ENCODE measurements at places on chromosomes 16 and 17.
A peak's percentile ranks its signal among the peaks of the same experiment; 100 is the strongest.

DNA sequence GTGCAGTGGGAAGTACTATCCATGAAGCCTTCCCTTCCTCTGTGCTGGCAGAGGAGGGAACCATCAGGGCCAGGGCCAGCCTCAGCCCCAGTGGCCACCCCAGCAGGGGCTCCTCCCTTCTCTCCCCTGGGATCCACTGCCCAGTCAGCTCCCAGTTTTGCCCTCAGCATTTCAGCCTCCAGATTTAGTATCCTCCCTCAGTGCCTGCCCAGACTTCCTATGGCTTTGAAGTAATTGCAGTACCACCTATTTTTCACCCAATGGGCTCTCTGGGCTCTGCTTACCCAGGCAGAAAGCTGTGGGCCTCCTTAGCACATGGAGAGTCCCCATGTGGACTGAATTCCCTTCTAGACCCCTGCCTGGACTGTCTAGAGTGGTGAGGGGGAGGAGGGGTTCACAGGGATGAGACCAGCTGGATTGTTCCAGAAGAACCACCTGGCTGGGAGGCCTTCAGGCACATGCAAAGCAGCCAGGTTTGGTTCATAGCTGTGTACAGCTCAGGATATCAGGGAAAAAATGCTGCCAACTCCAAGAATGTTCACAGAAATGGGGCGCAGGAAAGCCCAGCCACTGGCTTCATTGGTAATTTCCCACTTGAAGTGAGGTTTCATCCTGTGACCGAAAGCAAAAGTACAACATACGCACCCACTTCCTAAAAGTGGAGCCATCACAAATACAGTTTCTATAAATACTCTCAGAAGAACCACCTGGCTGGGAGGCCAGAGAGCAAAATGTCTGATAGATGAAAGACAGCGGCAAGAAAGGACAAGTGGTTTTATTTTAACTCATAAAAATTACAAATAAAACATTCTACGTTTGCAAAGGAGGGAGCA is 15.2 kb upstream of the HERPUD1 start:
- DNase-seq, result no peak

DNA sequence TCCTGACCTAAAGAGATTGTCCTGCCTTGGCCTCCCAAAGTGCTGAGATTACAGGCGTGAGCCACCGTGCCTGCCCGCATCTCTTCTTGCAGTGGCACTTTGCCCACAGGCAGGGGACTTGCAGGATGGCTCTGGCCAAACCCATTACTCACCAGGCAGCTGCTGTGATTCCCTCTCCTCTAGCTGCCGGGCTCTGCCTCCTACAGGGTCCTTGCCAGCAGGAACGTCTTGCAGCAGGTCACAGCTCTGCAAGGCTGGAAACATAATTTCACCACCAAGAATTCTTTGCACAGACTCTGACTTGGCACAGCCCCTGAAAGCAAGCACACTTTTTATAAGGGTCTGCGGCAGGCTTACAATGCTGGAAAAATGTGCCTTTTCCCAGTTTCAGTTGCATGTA is 20.3 kb downstream of the COX4I1 start:
- no peak for DNase-seq

DNA sequence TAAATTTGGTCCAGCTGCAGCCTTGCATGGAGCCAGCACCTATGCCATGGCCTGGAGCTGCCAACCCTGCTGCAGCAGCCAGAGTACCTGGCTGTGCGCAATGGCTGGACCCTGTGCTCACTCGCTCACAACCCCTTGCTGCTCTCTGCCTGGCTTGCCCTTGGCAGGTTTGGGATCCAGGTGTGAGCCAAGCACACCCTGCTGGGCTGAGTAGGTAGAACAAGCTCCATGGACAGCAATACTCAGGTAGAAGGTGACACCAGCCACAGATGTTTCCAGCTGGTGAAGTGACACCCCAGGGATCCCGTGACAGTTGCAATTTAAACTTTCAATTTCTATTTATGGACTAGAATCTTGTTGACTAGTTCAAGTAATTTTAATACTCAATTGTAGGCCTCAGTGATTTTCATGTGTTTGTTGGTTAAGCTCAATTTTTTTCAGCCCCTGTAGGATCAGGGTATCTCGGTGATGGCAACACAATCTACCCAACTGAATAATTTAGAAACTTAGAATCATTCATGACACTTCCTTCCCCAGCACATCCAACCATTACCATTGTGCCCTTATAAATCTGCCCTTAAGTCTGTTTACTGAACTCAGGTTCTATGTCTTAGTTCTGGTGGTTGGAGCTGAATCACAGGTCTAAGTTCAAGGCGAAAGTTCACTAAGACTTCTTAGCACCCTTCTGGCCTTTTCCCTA is 480.0 kb downstream of the PMP22 start:
- DNase-seq, result no peak

- peak; percentile 28 for DNase-seq
Measured at GRCh38 chr16:81445966-81446906, 1.6 kb downstream of the CMIP start.

DNA sequence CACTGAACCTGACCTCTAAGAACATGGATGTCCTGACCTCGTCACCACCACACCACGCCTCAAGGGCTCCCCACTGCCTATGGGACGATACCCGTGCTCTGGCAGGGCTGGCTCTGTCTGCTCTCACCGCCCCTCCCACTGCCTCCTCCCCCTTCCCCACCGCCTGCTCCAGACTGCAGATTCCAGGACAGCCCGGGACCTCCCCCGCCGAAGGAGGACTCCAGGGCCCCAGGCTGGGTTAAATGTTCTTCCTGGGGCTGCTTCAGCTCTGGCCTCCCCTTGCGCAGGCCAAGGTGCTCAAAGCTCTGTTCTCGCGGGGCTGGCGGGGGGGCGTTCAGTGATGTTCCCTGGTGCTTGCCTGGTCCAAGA is 3.1 kb downstream of the NPW start:
- no peak for DNase-seq

- DNase-seq, result peak; percentile 23
Measured at GRCh38 chr16:30523768-30524574, 2.4 kb downstream of the ZNF768 start.

GRCh38 chr16:68760671-68761275 is 23.7 kb downstream of the CDH1 start:
- no peak for DNase-seq

DNA sequence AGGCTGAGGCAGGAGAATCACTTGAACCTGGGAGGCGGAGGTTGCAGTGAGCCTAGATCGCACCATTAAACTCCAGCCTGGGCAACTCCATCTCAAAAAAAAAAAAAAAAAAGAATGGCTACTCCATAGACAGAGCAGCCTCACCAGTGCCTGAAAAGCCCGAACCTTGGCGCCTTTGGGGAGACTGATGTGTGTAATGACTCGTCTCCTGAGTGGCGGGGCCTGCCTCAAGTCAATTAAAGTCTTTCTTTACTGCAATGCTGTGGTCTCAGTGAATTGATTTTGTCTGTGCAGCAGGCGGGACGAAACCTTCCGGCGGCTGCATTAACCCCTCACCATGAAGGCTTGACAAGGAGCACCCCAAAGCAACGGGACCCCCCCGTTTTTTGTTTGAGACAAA is 3.5 kb upstream of the UQCC4 start:
- no peak for DNase-seq

GRCh38 chr16:75138636-75139035 is 9.7 kb upstream of the ZFP1 start:
- no peak for DNase-seq

DNA sequence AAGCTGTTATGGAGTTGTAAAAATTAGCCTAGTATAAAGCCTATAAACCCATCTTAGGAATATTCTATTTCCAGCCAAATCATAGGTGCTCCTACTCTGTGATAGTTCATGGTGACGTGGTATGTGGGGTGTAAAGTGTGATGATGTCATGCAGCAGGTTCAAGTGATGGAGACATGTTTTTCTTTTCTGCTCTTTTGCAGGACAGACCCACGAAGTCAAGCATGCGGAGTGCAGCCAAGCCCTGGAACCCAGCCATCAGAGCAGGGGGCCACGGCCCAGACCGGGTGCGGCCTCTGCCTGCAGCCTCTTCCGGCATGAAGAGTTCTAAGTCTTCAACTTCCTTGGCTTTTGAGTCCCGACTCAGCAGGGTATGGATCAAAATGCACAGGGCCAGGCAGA is 87.3 kb downstream of the SPECC1 start:
- DNase-seq, result no peak

GRCh38 chr16:9362050-9362449 is 270.6 kb downstream of the HAPSTR1 start:
- DNase-seq, result no peak

DNA sequence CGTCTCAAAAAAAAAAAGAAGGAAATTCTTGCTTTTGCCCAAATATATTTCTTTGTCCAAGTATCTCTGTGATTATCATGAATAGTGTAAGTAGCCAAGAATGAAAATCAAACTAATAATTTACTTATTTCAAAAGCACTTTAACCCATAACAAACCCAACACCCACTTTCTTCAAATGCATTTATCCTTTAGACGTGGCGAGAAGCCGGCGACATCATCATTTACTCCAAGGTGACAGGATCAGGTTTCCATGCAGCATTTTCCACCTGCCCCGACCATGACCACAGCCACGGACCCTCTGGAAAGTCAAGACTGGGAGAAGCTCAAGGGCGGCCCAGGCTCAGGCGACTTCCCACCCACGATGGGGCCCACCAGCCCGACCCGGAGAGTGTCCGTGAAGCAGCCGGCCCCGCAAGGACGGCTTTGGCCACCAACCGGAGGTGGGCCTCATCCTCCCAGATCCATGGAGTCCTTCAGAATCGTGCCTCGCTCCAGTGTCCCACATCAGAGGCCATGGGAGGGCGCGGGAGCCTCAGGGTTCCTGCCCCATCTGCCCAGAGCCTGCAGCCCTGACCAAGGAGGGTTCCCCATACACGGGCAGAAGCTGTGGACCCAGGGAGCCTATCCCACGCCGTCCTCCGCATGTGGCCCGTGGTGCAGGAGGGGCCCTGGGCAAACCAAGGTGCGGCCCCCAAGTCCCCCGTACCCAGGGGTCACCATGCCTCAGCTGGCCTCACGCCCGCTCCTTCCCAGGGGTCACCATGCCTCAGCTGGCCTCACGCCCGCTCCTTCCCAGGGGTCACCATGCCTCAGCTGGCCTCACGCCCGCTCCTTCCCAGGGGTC is 18.7 kb downstream of the UTS2R start:
- DNase-seq, result no peak

GRCh38 chr17:46003907-46004748 is 5.1 kb downstream of the STH start:
- DNase-seq, result no peak

GRCh38 chr17:79829457-79829856 is 9.8 kb downstream of the CBX4 start:
- no peak for DNase-seq

GRCh38 chr17:68624381-68624780 is 23.2 kb upstream of the FAM20A start:
- DNase-seq, result no peak

GRCh38 chr17:57286399-57287105 is 30.2 kb downstream of the MSI2 start:
- no peak for DNase-seq

DNA sequence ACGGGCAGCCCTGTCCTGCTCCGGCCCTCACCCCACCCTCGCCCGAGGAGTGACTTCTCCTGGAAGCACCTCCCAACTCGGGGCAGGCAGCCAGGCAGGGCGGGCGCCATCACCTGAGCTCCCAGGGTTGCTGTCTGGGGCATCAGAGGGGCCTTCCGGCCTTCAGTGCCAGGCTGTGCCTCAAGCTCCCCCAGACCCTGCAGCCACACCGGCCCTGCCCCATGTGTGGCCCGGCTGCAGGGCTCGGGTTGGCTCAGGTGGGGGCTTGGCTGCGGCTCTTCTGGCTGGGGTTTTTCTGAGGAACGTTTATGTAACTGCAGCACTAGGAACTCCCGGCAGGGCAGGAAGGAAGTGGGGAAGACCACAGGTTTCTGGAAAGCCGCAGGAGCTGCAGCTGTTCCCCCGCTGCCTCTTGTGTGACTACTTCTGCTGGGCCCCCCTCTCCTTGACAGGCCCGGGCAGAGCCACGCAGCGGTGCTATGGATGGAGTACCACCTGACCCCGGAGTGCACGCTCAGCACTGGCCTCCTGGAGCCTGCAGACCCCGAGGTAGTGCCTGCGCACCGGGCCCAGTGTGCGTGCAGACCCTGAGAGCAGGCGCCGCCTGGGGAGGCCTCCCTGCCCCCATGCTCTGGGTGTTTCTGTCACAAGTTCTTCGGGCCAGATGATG is 45.6 kb downstream of the PRMT7 start:
- DNase-seq, result peak; percentile 92

DNA sequence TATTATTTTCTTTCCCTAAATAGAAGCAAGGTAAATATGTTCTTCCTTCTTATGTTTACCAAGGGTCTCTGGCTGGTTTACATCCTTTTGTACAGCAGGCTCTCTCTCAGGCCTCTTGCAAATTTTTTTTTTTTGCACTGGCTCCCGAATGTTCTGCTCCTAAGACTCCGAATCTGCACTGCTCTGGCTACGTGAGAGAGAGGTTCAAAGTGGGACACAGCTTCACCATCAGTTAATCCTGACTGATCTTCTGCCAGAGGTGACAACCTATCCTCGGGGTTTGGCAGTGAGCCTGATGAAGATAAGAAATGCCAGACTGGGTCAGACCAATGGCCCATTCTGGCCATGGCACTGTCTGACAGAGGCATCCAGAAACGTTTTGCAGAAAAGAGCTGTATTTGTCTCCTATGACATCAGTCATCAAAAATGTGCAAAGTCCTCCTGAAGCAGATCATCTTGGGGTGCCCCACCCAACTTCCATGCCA is 136.9 kb downstream of the GRIN2A start:
- DNase-seq, result no peak

GRCh38 chr17:66461343-66461995 is 159.1 kb downstream of the PRKCA start:
- DNase-seq, result peak; percentile 34

DNA sequence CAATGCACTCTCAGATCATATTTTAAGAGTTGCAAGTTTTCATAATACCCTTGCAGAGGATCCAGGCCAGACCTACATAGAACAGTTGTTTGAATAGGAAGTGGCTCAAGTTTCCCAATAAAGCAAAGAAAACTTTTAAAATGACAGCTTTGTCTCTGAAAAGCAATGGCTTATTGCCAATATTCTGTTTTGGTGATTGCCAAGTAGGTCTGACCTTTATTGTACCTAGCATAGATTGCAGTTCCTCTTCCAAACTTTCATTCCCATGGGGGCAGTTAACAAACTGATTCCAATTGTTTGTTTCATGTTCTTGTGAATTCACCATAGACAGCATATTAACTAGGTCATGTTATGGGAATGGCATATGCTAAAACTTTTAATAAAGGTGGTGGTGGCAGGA is 664.6 kb upstream of the CA10 start:
- DNase-seq, result no peak

GRCh38 chr17:65190467-65191097 is 53.4 kb downstream of the RGS9 start:
- DNase-seq, result no peak

DNA sequence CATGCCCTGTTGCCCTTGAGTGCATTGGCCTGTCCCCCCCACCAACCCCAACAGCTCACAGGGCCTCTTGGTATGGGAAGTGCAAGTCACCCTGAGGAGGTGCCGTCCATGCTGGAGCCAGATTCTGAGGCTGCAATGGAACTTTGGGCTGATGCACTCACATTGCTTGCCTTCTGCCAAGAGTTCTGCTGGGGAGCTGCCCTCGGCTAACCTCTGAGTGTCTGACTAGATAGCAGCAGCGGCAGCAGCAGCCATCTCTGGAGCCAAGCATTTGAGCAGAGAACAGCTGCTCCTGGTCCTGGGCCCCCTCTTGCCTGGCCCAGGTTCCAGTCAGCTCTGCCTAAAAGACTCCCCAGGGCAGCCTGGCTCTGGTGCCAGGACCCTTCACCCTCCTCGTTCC is 61.5 kb downstream of the GNAO1 start:
- DNase-seq, result no peak
